ENCODE measurements at places on chromosomes 12 and 14.

DNA sequence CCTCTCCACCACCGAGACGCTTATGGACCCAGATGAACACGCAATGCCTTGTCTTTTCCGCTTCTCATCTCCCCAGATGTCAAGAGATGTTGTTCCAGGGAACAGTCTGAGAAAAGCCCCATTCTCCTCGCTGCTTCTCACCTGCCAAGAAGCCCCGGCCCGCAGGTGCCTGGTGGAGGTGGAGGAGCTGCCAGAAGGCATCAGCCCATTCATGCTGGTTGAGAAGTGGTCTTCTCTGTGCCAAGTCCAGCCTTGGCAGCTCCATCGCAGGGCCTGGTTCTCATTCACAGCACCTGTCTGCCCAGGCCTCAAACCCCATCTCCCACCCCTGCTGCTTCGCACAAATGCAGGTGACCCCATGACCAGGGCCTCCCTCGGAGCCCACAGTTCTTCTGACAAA, 42.3 kb upstream of the TMEM263 start:
- no peak for DNase-seq

- no peak for DNase-seq
Observed at GRCh38 chr14:60773558-60773957, 39.0 kb downstream of the MNAT1 start.

- no peak for DNase-seq
Observed at GRCh38 chr14:24231263-24232120, 675 bp downstream of the NEDD8 start.

GRCh38 chr12:110316861-110317260, 35.8 kb downstream of the ATP2A2 start:
- DNase-seq = no peak

- no peak for DNase-seq
Observed at GRCh38 chr12:100656856-100657255, 83.4 kb downstream of the GAS2L3 start.

DNA sequence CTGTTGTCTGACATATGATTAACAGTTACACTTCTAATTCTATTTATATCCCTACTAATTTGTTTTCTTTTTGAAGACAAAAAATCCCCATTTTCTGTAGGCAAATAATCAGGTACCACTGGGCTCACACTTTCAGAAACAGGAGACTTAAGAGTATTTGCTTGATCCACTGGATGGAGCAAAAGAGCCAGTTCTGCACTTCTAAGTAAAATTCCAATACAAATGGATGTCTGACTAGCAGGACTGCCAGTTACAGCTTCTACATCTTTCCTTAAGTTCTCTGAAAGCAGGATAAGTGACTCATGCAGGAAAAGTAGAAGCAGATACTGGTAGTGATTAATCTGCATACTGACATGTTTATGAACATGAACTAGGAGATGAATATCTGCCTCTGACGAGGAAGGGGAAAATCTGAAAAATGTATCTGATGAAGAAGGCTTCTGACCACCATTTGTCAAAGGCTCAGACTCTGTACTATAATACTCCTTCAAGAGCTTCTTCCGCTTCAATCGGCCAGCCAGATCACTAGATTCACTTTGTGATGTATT, 73.8 kb upstream of the ANKS1B start:
- no peak for DNase-seq

DNA sequence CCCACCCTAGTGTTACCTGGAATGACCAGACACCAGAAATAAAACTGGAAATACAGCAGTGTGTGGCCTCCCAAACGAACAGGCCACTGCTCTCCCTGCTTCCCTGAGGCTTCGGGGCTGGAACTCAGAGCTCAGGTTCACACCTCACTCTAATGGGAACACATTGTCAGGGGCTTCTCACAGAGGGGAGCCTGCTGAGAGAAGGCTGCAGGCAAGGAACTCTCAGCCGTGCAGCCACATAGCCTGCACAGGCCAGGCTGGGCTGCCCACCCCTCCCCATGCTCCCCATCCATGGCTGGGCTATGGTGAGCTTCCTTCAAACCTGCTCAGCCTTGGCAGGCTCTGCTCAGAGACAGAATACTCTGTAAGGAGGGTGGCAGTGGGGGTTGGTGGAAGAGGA, 302.5 kb downstream of the EMP1 start:
- no peak for DNase-seq

DNA sequence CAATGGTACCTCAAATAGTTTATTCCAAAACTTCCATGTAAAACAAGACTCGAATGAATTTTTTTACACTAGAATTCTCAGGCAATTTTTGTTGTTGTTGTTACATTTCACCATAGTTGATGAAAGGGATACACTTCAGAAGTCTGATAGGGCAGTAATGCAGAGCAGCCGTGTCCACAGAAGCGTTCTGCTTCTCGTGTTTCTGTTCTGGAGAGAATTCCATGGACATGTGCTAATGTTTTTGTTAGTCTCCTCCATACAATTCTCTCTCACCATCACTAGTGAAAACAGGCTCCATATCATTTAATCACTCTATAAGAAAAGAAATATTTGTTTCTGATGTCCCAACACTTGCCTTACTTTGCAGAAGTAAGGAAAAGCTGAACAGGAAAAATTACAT, 606.1 kb downstream of the SLC16A7 start:
- DNase-seq = no peak

- DNase-seq = no peak
Observed at GRCh38 chr14:98187281-98187680, 1084.7 kb downstream of the BCL11B start.

DNA sequence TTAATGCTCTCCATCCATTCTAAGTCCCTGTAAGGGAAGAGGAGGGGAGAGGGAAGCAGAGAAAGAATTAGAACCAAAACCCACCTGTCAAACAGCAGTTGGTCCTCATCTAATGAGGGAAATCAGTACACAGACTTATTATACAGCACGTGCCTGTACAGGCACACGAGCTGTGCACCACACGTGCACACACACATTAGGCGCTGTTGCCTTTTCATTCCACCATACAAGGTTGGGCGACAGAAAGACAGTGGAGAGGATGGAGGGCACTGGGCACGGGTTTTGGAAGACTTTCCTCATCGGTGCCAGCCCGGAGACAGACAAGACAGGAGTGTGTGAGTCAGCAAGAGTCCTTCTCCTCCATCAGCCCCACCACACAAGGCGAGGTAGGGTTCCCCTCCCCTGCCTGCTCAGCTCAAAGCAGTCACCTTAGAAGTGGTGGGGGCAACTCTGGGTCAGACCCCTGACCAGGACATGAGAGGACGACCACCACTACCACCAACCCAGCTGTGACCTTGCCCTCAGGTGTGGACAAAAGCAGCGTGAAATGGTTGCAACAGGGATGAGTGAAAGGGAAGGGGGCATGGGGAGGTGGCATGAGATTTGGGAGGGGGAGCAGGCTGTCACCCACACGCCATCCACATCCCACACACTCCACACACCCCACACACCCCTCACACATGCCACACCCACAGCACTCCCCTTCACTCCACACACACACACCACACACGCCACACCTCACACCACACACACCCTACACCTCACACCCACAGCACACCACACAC, 80.7 kb downstream of the ACTN1 start:
- DNase-seq = no peak

DNA sequence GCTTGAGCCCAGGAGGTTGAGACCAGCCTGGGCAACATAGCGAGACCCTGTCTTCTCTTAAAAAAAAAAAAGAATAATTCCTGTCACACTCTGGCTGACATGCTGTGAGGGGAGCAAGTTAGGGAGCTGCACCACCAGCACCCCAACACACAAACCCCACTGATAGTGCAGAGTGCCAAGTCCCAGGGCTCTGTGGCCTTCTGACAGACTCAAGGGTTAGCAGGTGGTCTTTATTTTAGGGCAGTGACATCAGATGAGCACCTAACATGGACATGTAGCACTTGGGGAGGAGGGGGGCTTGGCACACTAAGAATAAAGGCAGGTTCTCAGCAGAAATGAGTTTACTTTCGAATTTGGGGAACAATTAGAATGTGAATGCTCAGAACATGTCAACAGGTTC, 6.8 kb downstream of the USP5 start:
- no peak for DNase-seq

DNA sequence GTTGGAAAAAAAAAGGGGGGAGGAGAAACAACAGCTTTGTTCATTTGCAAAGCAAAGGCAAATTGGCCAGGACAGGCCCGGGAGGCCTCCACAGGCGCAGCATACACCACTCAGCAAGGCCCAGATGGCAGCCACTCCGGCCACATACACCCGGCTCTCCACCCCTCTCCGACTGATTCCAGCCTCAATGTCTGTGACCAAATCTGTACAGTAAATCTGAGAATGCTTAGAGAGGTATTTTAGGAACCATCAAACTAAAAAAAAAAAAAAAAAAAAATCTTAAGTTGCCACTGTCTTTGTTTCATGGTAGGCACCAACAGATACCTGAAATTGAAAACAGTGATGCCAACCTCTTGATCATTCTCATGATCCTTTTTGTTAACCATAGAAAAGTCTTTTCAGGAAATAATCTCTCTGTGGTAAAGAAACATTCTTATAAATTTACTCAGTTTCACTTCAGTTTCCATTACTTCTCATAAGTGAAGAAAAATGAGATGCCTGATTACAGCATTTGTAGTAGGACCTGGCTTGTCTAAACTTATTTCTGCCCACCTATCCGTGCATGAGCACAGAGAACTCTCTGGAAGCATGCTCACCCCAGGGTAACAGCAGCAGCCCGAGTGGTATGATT, 20.2 kb downstream of the VPS37B start:
- no peak for DNase-seq

- no peak for DNase-seq
Observed at GRCh38 chr14:39229601-39230110, 4.1 kb upstream of the MIA2 start.

- DNase-seq = no peak
Observed at GRCh38 chr14:59262717-59263454, 74.4 kb downstream of the DAAM1 start.
